ENCODE measurements at places on chromosomes 3 and 15.
A peak's percentile ranks its signal among the peaks of the same experiment; 100 is the strongest.

GRCh38 chr15:89130201-89130600 lies 41.9 kb downstream of the ABHD2 start:
- no peak for DNase-seq

- peak; percentile 45 for DNase-seq
These were observed 44.8 kb downstream of the POLR2M start for GRCh38 chr15:57751177-57751800.

GRCh38 chr15:100726421-100727190 lies 124.2 kb downstream of the ASB7 start:
- no peak for DNase-seq

GRCh38 chr15:25900901-25901300 lies 37.8 kb upstream of the ATP10A start:
- no peak for DNase-seq

- no peak for DNase-seq
These were observed 40.9 kb upstream of the CCR2 start for GRCh38 chr3:46312991-46313390.

DNA sequence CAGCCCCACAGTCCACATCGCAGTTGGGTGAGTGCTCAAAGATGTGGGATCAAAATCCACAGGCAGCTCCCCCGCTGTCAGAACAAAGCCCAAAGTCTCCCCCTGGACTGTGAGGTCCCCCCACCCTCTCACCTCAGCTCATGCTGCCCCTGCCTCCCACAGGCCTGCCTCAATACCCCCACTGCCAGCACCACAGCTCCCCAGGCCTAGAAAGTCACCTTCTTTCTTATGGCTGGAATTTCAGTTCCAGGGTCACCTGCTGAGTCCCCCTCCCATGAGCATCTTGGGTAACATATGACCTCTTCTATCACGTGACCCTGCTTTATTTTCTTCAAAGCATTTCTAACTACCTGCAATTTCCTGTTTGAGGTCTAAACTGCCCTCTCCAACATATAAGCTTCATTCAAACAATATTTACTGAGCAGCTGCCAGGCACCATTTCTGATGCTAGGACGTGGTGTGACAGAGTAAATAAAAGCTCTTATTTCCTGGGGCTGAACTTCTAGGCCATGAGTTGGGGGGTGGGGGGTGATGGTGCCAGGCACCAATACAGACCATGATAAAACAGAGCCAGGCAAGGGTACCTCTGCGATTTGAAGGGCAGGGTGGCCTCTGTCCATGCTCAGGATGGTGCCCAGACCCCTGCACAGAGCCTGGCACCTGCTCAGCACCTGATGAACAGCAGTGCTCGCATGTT lies 2.4 kb upstream of the TMEM89 start:
- no peak for DNase-seq

GRCh38 chr3:168956076-168956475 lies 707.4 kb downstream of the MECOM start:
- peak; percentile 14 for DNase-seq

- DNase-seq = no peak
These were observed 31.2 kb upstream of the RIOX2 start for GRCh38 chr3:98003306-98003969.

DNA sequence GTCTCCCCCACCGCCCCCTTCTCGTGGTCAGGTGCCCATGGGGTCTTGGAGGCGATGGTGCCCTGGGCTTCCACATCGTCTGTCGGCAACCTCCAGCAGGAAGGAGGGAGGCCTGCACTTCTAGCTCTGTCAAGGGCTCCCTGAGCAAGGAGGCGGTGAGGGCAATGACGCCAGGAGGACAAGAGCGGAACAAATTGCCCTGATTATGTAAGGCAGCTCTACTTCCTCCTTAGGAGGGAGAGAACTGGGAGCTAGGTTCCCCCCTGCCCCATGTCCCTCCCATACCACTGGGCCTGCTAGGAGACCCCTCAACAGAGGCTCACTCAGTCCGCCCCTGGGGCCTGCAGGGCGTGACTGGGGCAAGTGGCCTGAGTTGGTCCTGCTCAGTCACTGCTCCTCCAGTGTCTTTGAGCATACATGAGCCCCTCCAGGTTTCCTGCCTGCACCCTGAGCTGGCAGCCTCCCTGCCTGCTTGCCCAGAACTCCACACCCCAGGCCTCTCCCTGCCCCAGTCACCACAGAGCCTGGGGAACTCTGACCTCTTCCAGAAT lies 56.1 kb downstream of the CACNA2D2 start:
- DNase-seq = no peak

DNA sequence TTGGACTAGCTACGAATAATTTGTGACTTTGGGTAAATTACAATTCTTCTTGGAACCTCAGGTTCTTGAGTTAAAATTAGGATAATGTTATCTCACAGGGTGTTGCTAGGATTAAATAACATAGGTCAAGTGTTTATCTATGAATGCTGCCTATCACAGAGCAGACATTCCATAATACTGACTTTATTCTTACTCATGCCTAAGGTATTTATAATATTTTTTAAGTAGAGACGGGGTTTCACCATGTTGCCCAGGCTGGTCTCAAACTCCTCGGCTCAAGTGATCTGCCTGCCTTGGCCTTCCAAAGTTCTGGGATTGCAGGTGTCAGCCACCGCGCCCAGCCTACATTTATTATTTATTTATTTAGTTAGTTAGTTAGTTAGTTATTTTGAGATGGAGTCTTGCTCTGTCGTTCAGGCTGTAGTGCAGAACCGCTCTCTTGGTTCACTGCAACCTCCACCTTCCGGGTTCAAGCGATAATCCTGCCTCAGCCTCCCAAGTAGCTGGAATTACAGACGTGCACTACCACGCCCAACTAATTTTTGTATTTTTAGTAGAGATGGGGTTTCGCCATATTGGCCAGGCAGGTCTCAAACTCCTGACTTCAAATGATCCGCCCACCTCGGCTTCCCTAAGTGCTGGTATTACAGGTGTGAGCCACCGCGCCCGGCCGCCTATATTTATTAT lies 741 bp upstream of the ZNF106 start:
- no peak for DNase-seq

- no peak for DNase-seq
These were observed 688.8 kb upstream of the CCDC54 start for GRCh38 chr3:106688464-106688863.

DNA sequence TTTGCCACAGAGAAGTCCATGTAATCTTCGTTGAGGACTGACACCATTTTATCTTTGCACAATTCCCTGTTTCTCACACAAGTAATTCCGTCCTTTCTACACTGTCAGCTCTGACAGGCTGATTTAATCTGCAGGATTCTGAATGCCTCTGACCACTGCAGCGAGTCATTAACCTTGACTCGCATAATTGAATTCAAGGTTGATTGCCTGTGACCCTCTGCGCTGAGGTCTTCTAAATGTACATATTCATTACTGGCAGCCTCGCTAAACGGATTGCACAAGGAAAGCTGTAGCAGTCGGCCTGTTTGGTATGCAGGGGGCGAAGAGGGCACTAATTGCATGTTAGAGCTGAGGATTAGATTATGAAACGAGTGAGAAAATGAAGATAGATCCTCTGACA lies 147.8 kb downstream of the SHOX2 start:
- DNase-seq = peak; percentile 98

DNA sequence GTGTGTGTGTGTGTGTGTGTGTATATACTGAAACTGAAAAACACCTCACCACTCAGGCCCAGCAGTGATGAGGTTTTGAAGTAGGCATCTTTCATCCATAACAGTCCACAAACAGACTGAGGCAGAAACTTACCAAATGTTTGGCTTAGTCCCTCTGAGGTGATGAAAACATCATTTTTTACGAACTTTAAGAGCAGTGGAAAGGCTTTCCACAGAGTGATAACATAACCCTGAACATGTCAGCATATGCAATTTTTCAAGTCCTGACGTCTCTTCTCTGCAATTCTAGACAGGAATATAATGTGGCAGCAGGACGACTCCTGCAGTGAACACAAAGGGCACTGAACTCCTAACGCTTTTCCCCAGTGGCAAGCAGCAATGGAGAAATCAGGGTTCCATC lies 247.0 kb upstream of the THBS1 start:
- DNase-seq = no peak

- DNase-seq = no peak
These were observed 5.3 kb downstream of the EIF2B5 start for GRCh38 chr3:184140436-184140835.

DNA sequence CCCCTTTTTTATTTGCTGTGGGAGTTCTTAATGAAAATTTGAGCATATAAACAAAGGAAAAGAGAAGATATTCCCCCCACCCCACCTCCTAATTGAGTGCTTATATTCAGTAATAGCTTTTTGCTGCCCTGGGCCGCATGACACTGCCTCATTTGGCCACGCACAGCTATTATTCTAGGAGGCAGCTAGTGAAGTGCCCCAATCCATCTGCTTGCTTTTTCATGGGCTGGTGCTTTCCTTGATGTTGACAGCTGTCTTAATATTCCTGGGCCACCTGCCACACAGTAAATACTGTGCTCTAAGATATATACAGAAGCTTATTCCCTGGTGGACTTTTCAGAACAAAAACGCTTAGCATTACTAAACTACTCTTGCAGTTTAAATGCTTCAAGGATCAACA lies 3.8 kb upstream of the CRYBG3 start:
- DNase-seq = peak; percentile 98

DNA sequence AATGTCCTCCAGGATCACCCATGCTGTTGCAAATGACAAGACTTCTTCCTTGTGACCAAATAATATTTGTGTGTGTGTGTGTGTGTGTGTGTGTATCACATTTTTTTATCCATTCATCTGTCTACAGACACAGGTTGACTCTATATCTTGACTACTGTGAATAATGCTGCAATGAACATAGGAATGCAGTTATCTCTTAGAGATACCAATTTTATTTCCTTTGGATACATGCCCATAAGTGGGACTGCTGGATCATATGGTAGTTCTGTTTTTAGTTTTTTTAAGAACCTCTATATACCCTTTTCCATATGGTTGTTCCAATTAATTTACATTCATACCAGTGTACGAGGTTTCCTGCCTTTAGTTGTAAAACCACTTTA lies 41.7 kb downstream of the GPR176 start:
- no peak for DNase-seq

GRCh38 chr15:84731774-84732173 lies 15.8 kb upstream of the SEC11A start:
- no peak for DNase-seq

DNA sequence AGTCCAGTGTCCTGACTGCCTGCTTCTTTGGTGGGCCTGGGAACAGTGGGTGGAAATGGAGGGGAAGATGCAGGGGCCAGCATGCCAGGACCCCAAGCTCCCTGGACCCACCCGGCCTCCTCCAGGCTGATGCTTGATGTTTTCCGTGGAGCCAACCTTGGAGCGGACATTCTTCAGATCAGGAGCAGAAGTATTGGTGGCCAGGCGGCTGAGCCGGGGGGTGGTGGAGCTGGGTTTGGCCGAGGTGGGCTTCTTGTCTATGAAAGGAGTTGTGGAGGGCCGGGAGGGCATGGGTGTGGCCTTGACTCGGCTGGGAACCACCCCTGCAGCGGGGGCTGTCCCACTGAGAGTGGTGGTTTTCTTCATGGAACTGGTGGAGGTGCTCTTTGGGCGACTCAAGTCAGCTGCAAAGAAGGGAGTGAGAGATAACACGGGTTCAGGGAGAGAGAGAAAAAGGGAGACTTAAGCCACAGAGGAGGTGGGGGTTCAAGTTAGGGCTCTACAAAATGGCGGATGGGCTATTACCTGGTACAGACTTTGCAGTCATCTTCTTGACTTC lies 67.8 kb downstream of the DHX30 start:
- no peak for DNase-seq

GRCh38 chr3:49017229-49017970 lies 980 bp downstream of the DALRD3 start:
- DNase-seq = peak; percentile 57

DNA sequence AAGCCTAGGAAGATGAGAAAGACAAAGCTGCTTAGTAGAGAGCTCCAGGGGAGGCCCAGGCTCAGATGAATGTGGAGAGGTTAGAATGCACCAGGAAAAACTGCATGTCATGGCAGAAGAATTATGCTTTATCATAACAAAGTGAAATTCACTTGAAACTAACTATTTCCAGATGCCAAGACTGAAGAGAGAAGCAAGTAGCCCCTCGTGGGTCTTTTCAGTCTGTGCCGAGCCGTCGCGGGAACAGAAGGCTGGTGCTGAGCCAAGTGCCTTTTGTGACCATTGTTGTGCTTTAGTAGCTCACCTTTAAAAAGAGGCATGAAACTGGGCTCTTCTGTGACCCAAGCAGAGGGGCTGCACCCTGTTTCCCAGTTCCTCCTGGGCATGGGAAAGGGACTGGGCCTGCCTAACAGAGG lies 73.2 kb downstream of the CHDH start:
- no peak for DNase-seq

GRCh38 chr3:151075869-151076562 lies 9.4 kb upstream of the MED12L start:
- DNase-seq = peak; percentile 17

- no peak for DNase-seq
These were observed 1036.5 kb downstream of the SQOR start for GRCh38 chr15:46671336-46671735.

DNA sequence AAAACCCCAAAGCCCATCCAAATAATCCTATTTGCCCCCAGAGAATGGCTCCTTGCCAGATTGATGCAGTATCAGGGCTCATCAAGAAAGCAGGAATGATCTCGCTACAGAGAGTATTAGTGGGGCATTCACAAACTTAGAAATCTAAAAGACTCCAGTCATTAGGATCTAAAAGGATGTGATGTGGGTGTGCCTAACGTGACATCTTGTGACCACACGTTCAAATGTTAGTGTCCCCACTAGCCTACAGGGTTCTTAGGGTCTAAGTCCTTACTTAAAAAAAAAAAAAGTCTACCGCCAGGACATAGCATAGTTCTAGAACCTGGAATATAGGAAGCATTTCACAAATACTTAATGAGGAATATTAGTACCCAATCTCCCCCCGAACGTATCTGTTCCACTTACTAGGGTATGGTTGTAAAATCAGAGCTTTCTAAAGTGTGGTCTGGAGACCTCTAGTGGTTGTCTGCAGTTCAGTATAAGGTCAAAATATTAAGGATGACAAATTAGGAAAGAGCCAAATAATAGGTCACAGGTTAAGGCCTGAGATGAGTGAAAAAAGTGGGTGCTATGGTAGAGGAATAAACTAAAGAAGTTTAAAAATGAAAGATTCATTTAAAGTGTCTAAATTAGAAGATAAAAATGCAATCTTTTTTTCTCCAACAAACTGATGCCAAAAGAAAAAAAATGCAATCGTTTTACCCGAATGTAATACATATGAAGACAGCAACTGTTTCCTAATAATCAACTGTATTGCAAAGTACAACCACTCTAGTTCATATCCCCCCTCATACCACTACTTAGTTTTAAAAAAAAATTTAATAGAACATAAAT lies 4.2 kb upstream of the CHRM5 start:
- DNase-seq = peak; percentile 56

- DNase-seq = no peak
These were observed 140.4 kb downstream of the ABI3BP start for GRCh38 chr3:100852840-100853239.

DNA sequence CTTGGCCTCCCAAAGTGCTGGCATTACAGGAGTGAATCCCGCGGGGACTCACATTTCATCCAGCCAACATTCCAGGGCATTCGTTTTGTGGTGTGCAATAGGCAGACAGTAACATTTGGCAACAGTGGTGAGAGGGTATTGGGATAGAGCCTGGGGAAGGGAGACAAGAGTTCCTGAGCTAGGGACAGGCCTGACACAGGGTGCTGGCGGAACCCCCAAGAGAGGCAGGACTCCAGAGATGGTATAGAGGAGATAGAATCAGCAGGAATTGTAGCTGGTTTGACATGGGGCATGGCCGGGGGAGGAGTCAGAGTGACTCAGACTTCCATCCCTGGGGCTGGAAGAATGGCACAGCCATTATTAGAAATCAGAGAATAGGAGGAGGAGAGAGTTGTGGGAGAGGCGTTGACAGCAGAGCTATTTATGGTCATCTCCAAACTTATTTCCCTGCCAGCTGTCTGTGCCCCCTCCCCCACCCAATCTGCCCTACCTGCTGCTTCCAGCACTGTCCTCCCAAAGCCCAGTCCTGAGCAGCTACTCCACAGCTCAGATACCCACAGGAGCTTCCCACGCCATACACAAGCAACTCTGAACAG lies 4.4 kb upstream of the IDH2 start:
- DNase-seq = peak; percentile 93
